Breast epithelium (tissue), 4 donors: ENCODE measurements at places on chromosomes 4 and X. TPM values are rescaled to one million over a fixed set of nuclear protein-coding genes. Genes with fewer than 3 reads are reported as not detected.

GRCh38 chr4:139740531-139741041 is 75.0 kb downstream of the MGST2 start:
- peak overlapping the region; percentile 69 for H3K27ac ChIP-seq
- H3K36me3 ChIP-seq = no peaks in the 10 kb centered on the region
- no peak overlapping the region for H3K4me3 ChIP-seq
- H3K4me1 ChIP-seq = peaks cover 7% of the 10 kb centered on the region

DNA sequence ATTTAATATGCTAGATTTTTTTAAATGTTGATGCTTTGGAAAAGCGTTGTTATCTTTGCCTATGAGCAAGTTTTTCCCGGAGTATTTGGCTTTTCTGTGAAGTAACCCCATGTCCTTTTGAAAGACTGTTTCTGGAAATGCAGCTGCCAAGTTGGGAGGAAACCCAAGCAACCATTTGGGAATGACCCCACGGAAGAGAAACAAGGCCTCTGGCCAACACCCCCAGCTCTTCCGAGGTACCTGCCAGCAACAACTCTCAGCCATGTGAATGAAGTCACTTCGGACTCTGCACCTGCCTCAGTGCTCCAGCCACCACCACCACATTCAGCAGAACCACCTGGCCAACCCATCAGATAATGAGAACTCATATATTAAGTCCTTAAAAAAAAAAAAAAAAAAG is 36.2 kb upstream of the DHRSX start:
- H3K27ac ChIP-seq = no peak overlapping the region
- no peaks in the 10 kb centered on the region for H3K4me1 ChIP-seq
- H3K4me3 ChIP-seq = no peak overlapping the region
- H3K36me3 ChIP-seq = no peaks in the 10 kb centered on the region
- no peak for DNase-seq

DNA sequence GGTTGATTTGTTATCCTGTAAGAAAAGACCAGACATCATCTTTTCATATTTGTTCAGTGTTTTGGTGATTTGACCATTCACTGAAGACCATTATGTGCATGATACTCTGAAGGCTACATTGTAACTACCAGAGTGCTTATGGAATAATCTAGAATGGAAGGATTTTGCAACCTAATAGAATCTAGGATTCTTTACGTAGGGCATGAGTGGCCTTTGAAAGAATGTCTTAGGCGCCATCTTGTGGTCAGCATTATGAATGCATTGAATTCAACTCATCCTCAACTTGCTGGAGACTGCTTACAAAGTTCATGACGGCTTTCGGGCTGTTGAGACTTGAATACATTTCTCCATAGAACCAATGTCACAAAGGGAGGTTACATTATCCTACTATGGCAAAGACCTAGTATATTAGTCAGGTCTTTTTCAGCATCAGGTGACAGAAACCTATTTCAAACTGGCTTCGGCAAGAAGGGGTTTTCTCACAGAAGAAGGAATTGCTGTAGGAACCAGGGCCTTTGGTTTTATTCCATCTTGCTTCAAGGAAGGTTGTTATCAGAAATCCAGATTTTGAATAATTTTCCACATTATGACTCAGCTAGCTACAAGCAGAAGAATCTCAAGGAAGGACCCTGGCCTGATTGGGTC is 104.1 kb downstream of the GPAT3 start:
- DNase-seq = peak; percentile 30
- H3K27me3 ChIP-seq = no peaks in the 10 kb centered on the region
- H3K4me3 ChIP-seq = no peak overlapping the region
- no peaks in the 10 kb centered on the region for H3K4me1 ChIP-seq
- H3K27ac ChIP-seq = no peak overlapping the region

- no peak for DNase-seq
- peak overlapping the region; percentile 76 for H3K27ac ChIP-seq
- H3K4me3 ChIP-seq = peak overlapping the region; percentile 65
- no peaks in the 10 kb centered on the region for H3K4me1 ChIP-seq
- no peaks in the 10 kb centered on the region for H3K27me3 ChIP-seq
Measured at GRCh38 chr4:142405021-142405694, 440.9 kb downstream of the INPP4B start.

DNA sequence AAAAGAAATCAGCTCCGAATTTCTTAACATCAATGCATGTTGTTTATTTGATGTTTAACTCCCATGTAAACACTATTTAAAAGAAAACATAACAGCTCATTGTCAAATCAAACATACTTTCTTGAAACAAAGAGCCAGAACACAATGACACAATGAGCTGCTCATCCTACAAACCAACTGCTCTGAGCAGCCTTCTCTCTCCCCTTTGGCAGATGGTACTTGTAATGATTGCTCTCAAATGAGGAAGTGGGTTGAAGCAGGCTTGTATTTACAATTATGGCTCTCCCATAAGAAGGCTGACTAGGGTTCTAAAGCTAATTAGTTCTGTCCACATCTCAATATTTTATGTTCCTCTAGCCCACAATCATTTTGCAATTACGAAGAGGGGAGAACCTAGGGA is 637.8 kb upstream of the ADGRL3 start:
- DNase-seq = no peak
- H3K27me3 ChIP-seq = no peaks in the 10 kb centered on the region
- H3K4me1 ChIP-seq = no peaks in the 10 kb centered on the region
- H3K27ac ChIP-seq = no peak overlapping the region
- no peak overlapping the region for H3K4me3 ChIP-seq
- no peaks in the 10 kb centered on the region for H3K36me3 ChIP-seq

DNA sequence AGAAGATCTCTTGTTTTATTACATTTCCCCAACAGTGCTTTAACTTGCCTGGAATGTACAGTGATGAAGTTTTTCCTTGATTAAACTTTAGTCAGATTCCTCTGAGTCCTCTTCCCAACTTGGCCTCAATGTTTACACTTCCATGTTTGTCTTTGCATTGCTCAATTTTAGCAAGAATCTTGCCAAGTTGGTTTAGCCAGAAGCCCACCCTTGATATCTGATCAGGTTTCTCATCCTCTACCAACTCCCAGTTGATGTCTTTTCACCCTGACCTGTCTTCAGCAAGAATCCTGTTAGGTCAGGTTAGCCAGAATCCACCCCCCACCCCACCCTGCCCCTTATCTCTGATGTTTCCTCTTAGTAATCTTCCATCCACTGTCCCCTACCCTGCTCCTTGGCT is 120.9 kb downstream of the MBNL3 start:
- H3K4me3 ChIP-seq = no peak overlapping the region
- no peaks in the 10 kb centered on the region for H3K4me1 ChIP-seq
- DNase-seq = no peak
- no peak overlapping the region for H3K27ac ChIP-seq

DNA sequence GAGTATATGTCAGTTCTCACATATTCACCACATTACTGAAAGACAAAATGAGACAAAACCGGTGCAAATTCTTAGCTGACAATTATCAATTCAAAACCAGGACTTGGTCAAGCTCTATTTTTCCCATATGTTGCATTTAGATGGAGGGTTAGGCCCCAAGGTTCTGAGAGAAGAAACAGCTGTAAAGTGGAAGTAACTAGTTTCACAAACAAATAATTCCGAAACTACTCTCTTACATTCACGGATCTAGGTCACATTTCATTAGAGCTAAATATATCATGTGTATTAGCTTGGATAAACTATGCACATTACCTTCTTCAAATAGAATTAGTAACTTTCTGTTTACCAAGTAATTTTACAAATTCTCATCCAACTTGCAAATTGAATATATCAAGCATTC is 3.7 kb upstream of the GABRA2 start:
- H3K4me1 ChIP-seq = peaks cover 6% of the 10 kb centered on the region
- H3K27me3 ChIP-seq = no peaks in the 10 kb centered on the region
- no peaks in the 10 kb centered on the region for H3K36me3 ChIP-seq
- no peak overlapping the region for H3K27ac ChIP-seq
- H3K4me3 ChIP-seq = no peak overlapping the region

DNA sequence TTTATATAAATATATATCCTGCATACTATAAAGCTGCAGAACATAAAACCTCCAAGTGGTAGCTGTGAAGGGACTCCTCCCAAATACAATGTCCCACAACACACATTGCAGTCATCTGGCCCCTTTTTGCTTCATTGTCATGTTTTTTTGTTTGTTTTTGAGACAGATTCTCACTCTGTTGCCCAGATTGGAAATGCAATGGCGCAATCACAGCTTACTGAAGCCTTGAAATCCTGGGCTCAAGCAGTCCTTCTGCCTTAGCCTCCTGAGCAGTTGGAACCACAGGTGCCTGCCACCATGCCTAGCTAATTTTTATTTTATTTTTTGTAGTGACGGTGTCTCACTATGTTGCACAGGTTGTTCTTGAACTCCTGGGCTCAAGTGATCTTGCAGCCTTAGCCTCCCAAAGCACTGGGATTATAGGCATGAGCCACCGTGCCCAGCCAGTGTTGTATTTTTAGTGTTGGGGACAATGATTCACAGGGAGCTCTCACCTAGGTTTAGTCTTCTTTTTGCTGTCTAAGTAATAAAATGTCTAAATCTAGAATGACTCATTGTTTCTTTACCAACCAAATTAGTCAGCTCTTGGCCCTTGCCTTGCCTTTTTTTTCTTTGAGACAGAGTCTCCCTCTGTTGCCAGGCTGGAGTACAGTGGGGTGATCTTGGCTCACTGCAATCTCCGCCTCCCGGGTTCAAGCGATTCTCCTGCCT is 24.0 kb upstream of the XIAP start:
- no peak overlapping the region for H3K4me3 ChIP-seq
- H3K36me3 ChIP-seq = no peaks in the 10 kb centered on the region
- DNase-seq = no peak
- H3K4me1 ChIP-seq = no peaks in the 10 kb centered on the region
- H3K27ac ChIP-seq = no peak overlapping the region

- no peak overlapping the region for H3K27ac ChIP-seq
- no peaks in the 10 kb centered on the region for H3K36me3 ChIP-seq
Measured at GRCh38 chr4:116001291-116001690, 887.9 kb upstream of the NDST4 start.

- no peak for DNase-seq
- H3K4me3 ChIP-seq = no peak overlapping the region
- no peaks in the 10 kb centered on the region for H3K36me3 ChIP-seq
- no peaks in the 10 kb centered on the region for H3K27me3 ChIP-seq
- H3K4me1 ChIP-seq = no peaks in the 10 kb centered on the region
Measured at GRCh38 chrX:121260596-121261240, 213.3 kb downstream of the GLUD2 start.

GRCh38 chrX:46814966-46815365 is 21.9 kb upstream of the RP2 start:
- peaks cover 34% of the 10 kb centered on the region for H3K27me3 ChIP-seq
- H3K4me1 ChIP-seq = no peaks in the 10 kb centered on the region
- H3K36me3 ChIP-seq = no peaks in the 10 kb centered on the region
- no peak overlapping the region for H3K27ac ChIP-seq
- no peak for DNase-seq
- no peak overlapping the region for H3K4me3 ChIP-seq

GRCh38 chr4:123299212-123299691 is 97.3 kb upstream of the SPRY1 start:
- no peak for DNase-seq
- H3K4me3 ChIP-seq = no peak overlapping the region
- H3K36me3 ChIP-seq = no peaks in the 10 kb centered on the region
- no peaks in the 10 kb centered on the region for H3K27me3 ChIP-seq
- no peaks in the 10 kb centered on the region for H3K4me1 ChIP-seq

DNA sequence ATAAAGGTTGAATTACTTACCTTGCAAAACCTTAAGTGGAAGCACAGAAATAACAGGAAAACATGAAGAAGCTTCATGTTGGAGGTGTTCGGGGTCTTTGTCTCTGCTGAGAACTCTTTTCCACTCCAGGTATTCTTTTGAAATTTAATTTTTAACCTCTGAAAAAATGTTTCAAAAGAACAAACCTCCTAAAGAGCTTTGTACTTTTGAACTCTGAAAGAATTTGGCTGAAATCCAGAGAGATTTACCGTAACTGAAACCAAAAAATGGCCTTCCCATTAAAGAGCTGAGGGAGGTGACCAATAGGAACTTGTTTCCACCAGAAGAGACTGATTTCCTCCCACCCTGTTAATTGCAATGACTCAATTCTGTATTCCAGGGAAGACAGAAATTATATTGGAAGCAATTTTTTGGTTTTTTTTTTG is at the start of gene CFI:
Gene CFI, minus strand, starts transcription at position 105 of the 425 bp plus-strand sequence. Its CDS starts 28 bp downstream, at position 77.
- no peaks in the 10 kb centered on the region for H3K27me3 ChIP-seq
- H3K4me3 ChIP-seq = peak within 1 kb of the TSS; percentile 17
- H3K27ac ChIP-seq = peak within 1 kb of the TSS; percentile 56
- H3K36me3 ChIP-seq = no peaks in the 10 kb centered on the region
- no peak for DNase-seq

ALAS2 gene
- 1.3 TPM for total RNA-seq

DDX53 gene
- total RNA-seq = not detected

ADAM29 gene
- 2.3 TPM for total RNA-seq

CT45A1 gene
- total RNA-seq = not detected

TMPRSS11D gene
- not detected for total RNA-seq
